Right cardiac atrium (tissue), 5 donors: ENCODE measurements at places on chromosomes 6 and 20. TPM values are rescaled to one million over a fixed set of nuclear protein-coding genes. Genes with fewer than 3 reads are reported as not detected.

The ACTL10 gene
- 0.27 TPM for polyA plus RNA-seq

The REM1 gene
- polyA plus RNA-seq, result 2.9 TPM

The FNDC11 gene
- 0.14 TPM for polyA plus RNA-seq

The LST1 gene
- 7.8 TPM for polyA plus RNA-seq

The PROCR gene
- polyA plus RNA-seq, result 28.0 TPM

The BHLHE23 gene
- not detected for polyA plus RNA-seq

The TNNC2 gene
- polyA plus RNA-seq, result 0.77 TPM

The PMEPA1 gene
- polyA plus RNA-seq, result 17.3 TPM

The SLC25A27 gene
- 17.0 TPM for polyA plus RNA-seq

The GCM1 gene
- polyA plus RNA-seq, result not detected

The JPH2 gene
- polyA plus RNA-seq, result 78.2 TPM

The PAX1 gene
- not detected for polyA plus RNA-seq

The SPDEF gene
- polyA plus RNA-seq, result 0.14 TPM

The IPCEF1 gene
- 0.07 TPM for polyA plus RNA-seq

The OXT gene
- not detected for polyA plus RNA-seq

The IMPG1 gene
- not detected for polyA plus RNA-seq
